ENCODE measurements at places on chromosomes 12 and 14. TPM values are rescaled to one million over a fixed set of nuclear protein-coding genes. Genes with fewer than 3 reads are reported as not detected.

MSI1 gene
- not detected for total RNA-seq

CLEC1B gene
- total RNA-seq = not detected

ARHGDIB gene
- 1,244 TPM for total RNA-seq

DNAL1 gene
- 6.3 TPM for total RNA-seq

SSPN gene
- not detected for total RNA-seq

TSHR gene
- total RNA-seq = 0.37 TPM

TSFM gene
- total RNA-seq = 24.4 TPM
